ENCODE measurements at places on chromosomes 4 and X.

GRCh38 chr4:26130841-26131432, 189.9 kb upstream of the RBPJ start:
- DNase-seq = no peak

GRCh38 chrX:119288890-119289393, 52.9 kb downstream of the PGRMC1 start:
- DNase-seq = no peak

GRCh38 chrX:10922159-10922558, 189.0 kb upstream of the HCCS start:
- peak; percentile 89 for DNase-seq

DNA sequence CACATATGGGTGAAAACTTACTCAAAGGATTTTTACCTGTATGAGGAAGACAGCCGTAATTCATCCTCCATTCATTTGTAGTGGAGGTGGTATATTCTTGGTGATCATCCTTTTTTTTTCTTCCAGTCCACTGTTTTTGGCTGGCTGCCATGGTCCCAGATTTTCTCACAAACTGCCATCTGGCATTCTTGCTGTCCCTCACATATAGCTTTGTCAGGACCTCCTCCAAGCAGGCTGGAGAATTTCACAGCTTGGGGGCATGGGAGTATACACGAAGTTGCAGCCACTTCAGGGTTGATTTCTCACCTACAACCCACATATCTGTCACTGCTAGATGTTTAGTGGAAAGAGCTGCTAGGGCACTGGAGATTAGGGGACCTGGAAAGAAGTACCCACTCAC, 401.0 kb downstream of the IL1RAPL1 start:
- no peak for DNase-seq

Measured in fibroblast of upper back skin (primary cell).